Dermis blood vessel endothelial cell (primary cell): ENCODE measurements at places on chromosomes 7 and 10. TPM values are rescaled to one million over a fixed set of nuclear protein-coding genes. Genes with fewer than 3 reads are reported as not detected.

The TCAF2 gene
- total RNA-seq = 4.3 and 14.0 TPM in 2 replicates

The SPDYE2 gene
- total RNA-seq = not detected in 2 replicates

The SLC18A3 gene
- total RNA-seq = not detected in 2 replicates

The BHLHA15 gene
- total RNA-seq = 0.17 and 3.4 TPM in 2 replicates

The SLC26A5 gene
- 0.85 and 0.93 TPM in 2 replicates for total RNA-seq

The LRRC18 gene
- total RNA-seq = not detected in 2 replicates

The HMX3 gene
- not detected in 2 replicates for total RNA-seq

- no peak for DNase-seq
Observed at GRCh38 chr7:85405016-85405902, 218.4 kb upstream of the SEMA3D start.

DNA sequence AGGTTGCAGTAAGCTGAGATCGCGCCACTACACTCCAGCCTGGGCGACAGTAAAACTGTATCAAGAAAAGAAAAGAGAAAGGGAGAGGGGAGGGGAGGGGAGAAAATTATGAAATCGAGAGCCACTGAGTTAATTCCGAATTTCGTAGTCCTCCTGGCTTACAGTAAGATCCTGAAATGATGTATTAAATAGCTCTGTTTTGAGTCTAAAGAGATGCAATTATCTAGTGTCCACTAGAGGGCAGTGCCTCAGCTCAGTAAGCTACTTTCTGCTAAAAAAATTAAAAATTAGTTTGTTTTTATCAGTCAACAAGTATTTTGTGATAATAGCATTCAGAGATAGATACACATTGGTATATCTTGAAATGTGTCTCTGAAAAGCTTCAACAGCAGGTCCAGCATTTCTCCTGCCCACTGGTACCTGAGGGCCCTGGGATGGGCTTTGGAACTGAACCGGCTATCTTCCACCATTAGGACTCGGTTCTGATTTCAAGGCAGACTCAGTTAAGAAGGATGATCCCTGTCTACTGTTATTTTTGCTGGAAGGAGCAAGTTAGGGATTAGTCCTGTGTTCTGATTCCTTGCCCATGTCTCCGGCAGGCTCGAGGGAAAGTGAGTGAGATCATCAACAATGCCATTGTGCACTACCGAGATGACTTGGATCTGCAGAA is 19.5 kb downstream of the TSPAN33 start:
- peak; percentile 79 for DNase-seq

DNA sequence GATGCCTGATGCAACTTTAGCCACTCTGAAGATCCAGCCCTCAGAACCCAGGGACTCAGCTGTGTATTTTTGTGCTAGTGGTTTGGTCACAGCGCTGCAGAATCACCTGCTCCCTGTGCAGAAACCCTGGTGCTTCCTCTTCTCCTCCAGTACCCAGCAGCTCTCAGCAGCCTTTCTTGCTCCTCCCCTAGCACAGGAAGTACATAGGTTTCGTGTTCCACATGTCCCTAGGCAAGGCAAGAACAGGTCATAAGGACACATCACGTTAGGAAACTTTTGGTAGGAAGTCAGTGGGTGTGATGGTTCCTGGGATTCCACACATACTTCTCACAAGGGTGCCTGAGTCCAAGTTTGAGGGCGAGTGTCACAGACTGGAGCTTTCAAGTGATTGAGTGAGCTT is 167.9 kb upstream of the PRSS1 start:
- no peak for DNase-seq

- DNase-seq = no peak
Observed at GRCh38 chr10:43132867-43133787, 5.1 kb upstream of the CSGALNACT2 start.

DNA sequence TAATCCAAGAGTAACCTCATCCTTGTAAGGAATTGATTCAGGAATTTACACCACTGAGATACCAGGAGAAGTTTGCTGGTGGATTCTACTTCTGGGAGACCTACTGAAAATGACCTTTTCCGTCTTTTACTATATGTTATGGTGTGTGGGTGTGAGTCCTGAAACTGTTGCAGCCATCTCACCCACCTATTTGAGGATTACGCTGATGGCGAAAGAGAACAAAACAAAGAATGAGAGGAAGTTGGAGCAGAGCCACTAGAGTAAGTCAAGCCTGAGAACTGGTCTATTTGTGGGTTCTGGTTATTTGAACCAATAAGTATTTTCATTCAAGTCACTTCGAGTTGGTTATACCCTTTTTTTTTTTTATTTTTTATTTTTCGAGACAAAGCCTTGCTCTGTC is 12.7 kb upstream of the ABCC2 start:
- no peak for DNase-seq

DNA sequence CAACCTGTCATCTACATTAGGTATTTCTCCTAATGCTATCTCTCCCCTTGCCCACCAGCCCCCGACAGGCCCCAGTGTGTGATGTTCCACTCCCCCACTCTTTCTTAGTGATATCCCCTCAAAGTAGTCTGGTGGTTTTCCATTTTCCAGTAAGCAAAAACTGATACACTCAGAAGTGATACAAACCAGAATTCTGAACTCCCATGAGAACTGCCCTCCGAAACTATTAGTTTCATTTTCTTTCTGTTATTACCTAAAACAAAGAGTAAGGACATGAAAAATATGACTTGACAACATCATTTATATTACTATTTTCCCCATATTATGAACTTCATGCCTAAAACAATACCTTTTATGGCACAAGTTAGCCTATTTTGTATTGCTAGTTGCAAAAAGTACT is 175.0 kb downstream of the OTUD1 start:
- no peak for DNase-seq

GRCh38 chr7:148927123-148928045 is 43.3 kb upstream of the EZH2 start:
- DNase-seq = no peak

- peak; percentile 28 for DNase-seq
Observed at GRCh38 chr10:100345570-100346330, 1.3 kb upstream of the SCD start.

GRCh38 chr7:148394582-148394981 is 196.0 kb upstream of the C7orf33 start:
- DNase-seq = no peak

DNA sequence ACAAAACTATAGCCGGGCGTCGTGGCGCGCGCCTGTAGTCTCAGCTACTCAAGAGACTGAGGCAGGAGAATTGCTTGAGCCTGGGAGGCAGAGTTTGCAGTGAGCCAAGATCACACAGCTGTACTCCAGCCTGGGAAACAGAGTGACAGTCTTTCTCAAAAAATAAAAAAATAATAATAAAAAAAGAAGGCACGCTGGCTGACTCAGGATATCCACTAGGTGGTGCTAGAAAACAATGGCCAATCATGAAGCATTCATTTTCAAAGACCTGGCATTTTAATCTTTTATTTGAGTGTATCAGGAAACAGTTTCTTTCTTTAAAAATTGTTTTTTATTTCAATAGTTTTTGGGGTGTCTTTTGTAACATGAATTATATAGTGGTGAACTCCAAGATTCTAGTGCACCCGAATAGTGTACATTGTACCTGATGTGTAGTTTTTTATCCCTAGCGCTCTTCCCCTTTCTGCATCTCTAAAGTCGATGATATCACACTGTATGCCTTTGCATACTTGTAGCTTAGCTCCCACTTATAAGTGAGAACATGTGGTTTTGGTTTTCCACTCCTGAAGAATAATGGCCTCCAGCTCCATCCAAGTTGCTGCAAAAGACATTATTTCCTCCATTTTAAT is 88.6 kb downstream of the LYZL1 start:
- peak; percentile 57 for DNase-seq

DNA sequence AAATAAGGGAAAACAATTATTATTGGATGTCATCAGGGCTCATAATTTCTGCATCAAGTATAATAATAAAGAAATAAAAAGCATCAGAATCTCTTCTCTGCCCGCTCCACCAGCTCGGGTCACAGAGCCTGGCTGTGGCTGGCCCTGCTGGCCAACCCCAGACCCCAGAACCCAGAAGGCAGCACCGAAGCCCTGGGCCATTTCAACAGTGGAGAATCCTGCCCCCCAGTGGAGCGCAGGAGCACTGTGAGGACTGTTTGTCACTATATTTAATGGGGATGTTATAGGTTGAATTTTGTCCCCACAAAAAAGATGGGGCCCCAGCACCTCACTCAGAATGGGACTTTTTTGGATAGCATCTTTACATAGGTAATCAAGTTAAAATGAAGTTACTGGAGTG is 27.3 kb downstream of the DENND11 start:
- DNase-seq = peak; percentile 86

DNA sequence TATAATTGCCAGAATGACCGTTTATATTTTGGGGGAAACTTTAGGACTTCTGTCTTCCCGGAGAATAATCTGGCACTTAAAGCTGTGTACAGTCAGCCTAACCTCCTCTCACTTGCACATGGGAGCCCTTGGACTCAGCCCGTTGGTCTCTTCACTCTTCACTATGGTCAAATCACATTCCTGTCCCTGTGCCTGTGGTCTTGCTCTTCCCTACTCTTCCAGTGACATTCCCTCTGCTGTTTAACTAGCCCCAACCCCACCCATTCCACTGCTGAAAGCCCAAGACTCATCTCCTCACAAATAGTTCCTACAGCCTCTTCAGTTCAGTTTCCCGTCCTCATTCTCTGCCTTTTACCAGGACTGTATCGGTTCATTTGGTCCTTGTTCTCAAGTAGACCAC is 135.0 kb downstream of the DYNC1I1 start:
- DNase-seq = no peak

- no peak for DNase-seq
Observed at GRCh38 chr7:158648787-158649186, 55.8 kb downstream of the NCAPG2 start.

DNA sequence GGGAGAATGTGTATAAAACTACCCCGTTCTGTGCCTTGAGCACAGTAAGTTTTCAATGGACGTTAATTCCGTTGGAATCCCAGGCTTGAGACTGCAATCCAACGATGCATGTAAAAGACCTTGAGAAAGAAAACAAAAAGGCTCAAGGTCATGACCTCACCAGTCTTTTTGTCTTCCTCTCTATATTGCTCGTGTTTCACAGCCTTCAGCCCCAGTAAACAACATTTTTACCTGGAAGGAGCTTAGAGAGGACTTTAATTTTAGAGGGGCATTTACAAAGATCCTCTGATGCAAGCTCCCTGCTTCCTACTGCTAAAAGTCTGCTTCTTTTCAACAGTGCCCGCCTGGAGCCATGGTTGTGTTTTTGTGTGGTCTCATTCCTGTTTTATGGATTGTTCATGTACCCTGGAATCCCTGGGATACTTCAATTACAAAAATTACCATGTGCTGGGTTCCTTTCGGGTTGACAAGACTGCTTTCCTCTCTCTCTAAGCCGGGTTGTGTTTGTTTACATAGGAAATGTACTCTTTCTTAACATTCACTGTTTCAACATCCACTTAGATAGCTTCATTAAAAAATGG is 320.1 kb upstream of the NFE2L3 start:
- DNase-seq = no peak

- no peak for DNase-seq
Observed at GRCh38 chr7:105636982-105637381, 55.7 kb upstream of the EFCAB10 start.

DNA sequence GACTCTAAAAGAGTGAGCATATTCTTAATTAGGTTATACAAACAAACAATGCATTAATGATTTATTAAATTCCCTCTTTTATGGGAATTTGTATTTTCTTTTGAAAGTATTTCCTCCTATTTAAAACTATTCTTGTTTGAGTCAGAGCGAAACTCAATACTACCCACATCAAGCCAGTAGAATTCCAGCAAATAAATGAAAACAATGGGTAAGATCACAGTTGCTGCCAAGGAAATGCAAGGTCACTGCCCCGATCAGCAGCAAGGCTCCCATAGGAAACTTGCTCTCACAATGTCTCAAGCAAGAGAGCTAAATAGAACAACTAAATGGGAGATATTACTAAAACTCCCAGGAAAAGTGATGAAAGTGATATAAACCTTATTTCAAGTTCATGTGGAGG is 206.3 kb downstream of the THSD7A start:
- DNase-seq = peak; percentile 97

DNA sequence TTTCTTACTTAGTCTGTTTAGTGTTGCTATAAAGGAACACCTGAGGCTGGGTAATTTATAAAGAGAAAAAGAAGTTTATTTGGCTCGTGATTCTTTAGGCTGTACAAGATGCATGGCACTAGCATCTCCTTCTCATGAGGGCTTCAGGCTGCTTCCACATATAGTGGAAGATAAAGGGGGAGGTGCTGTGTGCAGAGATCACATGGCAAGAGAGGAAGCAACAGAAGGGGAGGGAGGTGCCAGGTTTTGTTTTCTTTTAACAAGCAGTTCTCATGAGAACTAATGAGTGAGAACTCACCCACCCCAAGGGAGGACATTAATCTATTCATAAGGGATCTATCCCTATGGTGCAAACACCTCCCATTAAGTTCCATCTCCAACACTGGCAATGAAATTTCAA is 17.3 kb downstream of the CYP2E1 start:
- no peak for DNase-seq

DNA sequence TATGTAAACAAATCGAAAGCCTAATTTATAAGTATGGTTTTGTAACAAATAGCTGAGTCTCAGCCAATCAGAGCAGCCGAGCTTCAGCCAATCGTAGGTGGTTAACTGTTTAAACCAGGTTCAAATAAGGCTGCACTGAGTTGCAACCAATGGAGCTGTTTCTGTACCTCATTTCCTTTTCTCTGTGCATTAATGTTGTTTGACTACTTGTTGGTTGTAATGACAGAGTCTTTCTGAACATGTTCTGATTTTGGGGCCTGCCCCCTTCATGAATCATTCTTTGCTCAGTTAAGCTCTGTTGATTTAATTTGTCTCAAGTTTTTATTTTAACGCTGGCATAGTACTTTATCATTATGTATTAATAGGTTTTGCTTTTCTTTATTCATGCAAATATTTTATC is 14.6 kb downstream of the OTUD1 start:
- no peak for DNase-seq

GRCh38 chr7:139047970-139048369 is 12.1 kb upstream of the ZC3HAV1L start:
- DNase-seq = no peak

DNA sequence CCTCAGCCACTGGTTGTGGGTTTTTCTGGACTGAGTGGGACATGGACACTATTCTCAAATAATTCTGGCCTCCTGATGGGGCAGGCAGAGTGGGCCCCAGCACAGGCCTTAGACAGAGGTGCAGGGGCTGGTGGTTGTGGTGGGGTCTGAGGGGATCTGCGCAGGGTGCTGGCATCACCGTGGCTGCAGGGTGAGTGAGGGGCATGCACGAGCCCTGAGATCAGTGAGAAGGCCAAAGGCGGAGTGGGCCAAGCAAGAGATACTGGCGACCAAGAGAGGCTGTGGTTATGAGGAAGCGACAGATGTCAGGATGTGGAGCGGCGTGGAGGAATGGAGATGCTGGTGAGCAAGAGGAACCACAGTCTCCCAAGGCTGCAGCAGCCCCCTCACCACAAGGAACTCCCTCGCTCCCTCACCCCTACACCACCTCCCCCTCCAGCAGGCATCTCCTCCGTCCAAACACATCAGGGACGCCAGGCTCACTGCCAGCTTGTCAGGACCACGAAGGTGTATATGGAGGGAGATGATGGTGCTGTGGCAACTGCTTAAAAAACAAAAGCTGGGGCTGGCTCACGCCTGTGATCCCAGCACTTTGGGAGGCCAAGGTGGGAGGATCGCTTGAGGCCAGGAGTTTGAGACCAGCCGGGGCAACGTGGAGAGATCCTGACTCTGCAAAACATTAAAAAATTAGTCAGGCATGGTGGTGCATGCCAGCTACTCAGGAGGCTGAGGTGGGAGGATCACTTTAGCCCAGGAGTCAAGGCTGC is 9.6 kb downstream of the PRF1 start:
- DNase-seq = no peak

GRCh38 chr7:19099194-19099593 is 18.2 kb downstream of the TWIST1 start:
- DNase-seq = no peak
